Inflammatory macrophage treated with lipopolysaccharide for 1 hour (primary cell): ENCODE measurements at places on chromosomes 5 and 9.

GRCh38 chr9:96187151-96187555 is 114.8 kb downstream of the HSD17B3 start:
- no peak for DNase-seq

DNA sequence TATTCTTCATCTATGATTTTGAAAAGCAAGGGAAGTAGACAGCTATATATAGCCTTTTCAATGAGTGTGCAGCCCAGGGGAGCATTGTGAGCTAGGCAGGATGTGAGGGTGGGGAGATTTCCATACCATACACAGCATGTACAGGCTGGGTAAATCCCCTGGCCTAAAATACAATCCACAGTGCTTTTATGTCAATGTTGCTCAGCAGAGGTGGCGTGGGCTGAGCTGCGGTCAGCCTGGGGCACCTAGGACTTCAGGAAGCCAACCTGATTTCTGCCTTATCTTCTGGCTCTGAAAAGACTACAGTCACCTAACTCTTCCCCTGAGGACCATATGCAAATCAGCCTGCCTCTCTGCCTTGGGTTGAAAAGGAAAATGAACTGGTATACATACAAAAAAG is 6.3 kb upstream of the GARIN3 start:
- DNase-seq = peak; percentile 53

- DNase-seq = no peak
These were observed 445.6 kb downstream of the TAF11L14 start for GRCh38 chr5:18079831-18080230.

DNA sequence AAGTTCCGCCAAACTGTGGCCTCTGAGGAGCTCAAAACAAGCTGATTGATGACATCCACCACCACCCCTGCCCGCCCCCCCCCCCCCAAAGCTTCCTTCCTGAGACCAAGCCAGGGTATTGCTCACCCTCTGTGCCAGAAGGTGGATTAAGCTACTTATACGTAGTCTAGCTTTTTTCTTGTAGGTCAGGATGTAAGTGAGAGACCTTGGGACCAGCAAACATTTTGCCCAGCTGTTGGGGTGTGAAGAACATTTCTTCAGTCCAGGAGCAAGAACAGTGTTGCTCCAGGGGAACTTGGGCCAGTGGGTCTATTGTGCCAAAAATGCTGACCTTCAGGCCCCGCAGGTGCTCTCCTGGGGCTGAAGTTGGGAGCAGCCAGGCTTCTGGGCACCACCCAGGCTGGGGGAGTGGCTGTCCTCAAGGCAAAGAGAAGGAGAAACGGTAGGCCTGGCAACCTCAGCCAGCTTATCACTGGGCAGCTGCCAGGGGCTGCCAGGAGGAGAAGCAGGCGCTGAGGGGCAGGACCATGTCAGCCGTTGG is 18.0 kb downstream of the NEURL1B start:
- DNase-seq = no peak

DNA sequence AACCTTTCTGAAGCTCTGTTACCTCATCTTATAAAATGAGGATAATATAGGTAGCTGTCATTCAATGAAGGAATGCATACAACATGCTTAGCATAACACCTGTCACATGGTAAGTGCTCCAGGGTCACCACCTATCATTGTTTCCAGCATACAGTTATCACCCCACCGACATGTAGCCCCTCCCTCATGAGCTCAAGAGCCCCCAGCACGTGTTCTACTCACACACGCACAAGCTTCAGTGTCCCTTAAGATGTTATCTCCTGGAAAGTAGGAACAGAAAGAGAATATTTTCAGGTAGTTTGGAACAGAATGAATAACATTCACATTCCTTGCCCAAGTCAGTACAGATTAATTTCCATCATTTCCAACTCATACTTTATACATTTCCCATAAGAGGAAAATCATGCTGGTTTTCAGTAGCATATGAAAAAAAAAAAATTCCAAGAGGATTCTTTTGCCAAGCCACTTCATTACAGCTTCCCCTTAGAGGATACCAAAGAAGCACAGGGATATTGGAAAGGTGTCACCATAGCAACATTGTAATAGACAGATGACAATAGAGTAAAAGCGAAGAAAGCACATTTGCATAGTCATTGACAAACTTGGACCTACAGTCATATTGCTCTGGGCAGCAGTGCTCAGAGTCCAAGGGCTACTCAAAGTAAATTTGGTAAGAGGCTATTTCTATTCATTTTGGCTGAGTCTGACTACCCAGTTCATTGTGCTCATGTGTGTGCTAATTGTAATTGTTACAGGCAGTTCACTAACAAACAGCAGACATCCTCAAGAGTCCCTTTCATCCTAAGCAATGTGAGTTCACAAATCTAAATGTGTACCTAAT is 1.5 kb upstream of the MOB3B start:
- peak; percentile 32 for DNase-seq

GRCh38 chr9:130923611-130924447 is 15.2 kb downstream of the FIBCD1 start:
- no peak for DNase-seq

DNA sequence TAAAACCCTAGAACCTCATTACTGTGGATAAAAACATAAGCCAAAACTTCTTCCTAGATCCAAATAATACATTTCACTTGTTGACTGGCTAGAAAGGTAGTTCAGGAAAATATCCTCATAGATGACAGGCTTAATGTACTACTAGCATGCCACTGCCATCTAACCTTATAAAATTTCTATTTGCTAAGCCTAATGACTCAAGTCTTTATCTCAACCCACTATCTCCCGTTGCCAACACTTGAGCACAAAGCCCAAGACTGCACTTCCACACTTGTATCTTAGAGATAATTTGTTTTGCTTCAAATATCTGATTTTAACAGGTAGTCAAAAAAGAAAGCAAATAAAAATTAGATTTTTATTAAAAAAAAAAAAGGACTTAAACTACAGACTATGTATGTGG is 42.7 kb downstream of the FBXL17 start:
- no peak for DNase-seq

GRCh38 chr5:158521995-158522394 is 577.7 kb downstream of the EBF1 start:
- peak; percentile 66 for DNase-seq

DNA sequence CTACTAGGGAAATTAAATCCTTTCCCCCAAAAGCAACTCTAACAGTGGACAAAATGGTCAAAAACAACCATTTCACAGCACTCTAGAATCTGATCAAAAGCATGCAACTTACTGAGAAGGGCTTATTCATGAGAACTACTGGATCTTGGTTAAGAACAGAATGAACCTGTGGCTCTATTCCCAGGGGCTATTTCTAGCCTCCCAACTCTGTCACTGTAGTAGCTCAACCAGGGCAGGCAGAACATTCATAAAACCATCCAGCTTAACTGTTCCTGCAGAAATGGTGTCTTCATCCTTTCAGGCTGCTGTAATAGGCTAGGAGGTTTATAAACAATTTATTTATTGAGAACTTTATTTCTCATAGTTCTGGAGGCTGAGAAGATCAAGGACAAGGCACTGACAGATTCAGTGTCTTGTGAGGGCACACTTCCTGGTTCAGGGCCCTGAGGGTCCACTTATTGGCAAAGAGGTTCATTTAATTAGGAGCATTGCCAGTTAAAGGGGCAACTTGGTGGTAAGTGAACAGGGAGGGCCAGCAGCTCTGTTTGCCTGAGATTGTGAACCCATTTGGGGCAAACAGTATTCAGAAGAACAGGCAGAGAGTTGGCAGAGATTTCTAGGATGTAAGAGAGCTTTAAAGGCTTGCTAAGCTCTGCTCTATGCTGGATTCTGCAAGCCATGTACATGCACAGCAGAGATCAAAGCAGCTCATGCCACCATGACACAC is 238.5 kb upstream of the FBXL7 start:
- DNase-seq = no peak

- no peak for DNase-seq
These were observed 239.3 kb downstream of the ARRDC3 start for GRCh38 chr5:91143840-91144239.

DNA sequence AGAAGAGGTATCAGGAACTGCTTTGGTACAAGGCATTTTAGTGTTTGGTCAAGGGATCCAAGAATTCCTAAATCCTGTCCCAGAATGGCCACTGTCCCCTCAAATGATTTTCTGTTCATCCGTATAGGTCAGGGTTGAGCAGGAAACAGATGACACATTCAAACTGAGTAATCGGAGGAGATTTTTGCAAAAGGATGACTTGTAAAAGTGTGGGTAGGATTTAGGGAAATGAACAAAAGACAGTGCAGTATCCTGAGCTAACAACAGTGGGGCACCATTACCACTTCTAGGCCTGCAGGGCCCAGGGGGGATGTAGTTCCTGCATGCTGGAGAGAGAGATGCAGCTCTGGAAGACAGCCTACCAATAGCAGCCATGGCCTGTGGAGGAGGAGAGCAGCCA is 290.1 kb downstream of the ZSWIM6 start:
- DNase-seq = peak; percentile 49

- no peak for DNase-seq
These were observed 504.2 kb downstream of the ACTL7B start for GRCh38 chr9:108351571-108351970.

- DNase-seq = no peak
These were observed 128.1 kb upstream of the SLIT3 start for GRCh38 chr5:169429044-169429443.

DNA sequence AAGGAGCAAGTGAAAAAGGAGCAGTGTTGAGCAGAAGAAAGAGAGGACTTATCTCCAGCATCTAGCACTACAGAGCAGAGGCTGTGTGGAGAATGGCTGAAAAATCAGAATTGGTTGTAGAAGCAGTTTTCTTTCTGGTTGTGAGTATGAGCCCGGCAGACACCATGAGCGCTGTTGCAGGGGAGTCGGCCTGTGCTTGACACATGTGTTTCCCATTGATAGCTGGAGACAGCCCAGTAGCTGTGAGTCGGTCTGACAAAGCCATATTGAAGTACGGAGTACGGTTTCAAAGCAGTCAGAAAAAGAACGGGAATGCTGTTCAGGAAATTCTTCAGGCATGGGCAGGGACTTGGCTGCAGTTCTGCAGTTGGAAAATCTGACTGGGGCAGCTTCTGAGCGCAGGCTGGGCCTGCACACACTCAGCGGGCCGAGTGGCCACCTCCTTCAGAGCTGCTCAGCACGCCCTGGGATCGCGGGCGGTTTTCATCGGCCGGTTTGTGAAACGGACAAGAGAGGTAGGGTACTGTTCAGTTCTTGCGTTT is at the start of gene SGCD:
Gene SGCD (plus strand): TSS at position 447 of the 542 bp plus-strand sequence.
- DNase-seq = no peak

GRCh38 chr5:157100140-157100679 is 8.6 kb downstream of the HAVCR2 start:
- peak; percentile 96 for DNase-seq

DNA sequence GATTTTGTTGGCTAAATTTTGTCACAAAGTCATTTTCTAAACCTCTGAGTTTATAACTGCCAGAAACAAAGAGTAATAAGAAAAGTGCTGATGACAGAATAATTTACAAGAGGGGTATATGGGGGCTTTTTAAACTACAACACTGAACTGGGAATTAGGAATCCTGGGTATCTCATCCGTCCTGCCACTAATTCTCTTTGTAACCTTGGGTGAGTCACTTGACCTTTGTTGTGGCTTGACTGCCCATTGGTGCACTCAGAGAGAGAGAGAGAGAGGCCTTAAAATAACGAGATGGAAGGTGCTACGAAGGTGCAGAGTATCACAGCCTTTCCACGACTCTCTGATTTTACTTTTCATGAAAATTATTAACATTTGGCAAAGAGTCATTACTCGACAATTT is 130.3 kb upstream of the CNTLN start:
- DNase-seq = no peak

GRCh38 chr5:429453-430188 is 13.4 kb upstream of the EXOC3 start:
- no peak for DNase-seq

GRCh38 chr9:36936498-36936831 is 97.6 kb downstream of the PAX5 start:
- DNase-seq = no peak

GRCh38 chr9:137150617-137151457 is 11.9 kb downstream of the GRIN1 start:
- peak; percentile 94 for DNase-seq

DNA sequence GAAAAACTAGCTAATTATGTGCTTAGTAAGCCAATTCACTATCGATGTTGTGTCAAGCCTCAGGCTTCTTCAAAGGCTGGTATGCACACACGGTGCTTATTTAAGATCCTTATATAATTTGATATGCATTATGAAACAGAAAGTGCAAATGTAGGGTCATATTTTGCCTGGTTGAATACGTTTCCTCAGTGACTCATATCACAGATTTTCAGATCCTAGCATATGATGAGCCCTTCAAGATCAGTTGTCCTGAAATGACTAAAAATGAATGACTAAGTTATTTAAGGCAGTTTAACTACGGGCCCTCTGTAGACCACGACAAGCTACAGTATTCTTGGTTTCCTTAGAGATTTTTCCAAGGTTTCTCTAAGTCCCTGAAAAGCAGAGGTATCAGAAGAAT is 778.3 kb downstream of the PRELID2 start:
- no peak for DNase-seq

- DNase-seq = no peak
These were observed 807.4 kb downstream of the TLE1 start for GRCh38 chr9:80881940-80882339.

- no peak for DNase-seq
These were observed 487.3 kb downstream of the CCDC171 start for GRCh38 chr9:16039988-16040761.

DNA sequence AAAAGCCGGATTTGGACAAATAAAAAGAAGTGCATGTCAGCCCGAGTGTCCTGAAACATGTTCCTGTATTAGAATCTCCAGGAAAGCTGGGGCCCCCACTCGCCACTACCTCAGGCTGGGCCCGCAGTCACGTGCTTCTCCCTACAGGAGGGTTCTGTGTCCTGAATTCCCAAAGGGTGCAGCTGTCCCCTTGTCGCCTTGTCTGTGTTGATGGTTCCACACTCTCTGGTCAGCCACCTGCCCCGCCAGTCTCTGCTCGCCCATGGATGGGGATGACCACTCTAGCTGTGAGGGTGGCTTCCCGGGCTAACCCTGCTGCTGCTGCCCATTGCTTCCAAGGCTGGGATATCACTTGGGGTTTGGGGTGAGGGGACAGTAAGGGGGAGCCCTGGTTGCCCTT is 3.1 kb upstream of the TMEM250 start:
- DNase-seq = no peak

DNA sequence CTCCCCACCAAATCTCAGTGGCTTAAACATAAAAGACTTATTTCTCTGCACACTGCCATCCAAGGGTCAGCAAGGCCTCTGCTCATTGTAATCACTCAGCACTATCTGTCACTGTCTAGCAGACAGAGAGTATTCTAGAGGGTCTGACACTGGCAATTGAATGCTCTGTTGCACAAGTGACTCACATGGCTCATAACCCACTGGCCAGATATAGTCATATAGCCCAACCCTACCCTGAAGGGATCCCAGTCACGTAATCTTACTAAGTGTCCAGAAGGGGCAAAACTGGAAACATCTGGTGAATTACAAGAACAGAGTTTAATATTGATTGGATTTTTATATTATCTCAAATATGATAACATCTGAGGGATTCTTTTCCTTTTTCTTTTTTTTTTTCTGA is 80.7 kb downstream of the TSSK1B start:
- DNase-seq = no peak

GRCh38 chr5:29218138-29218537 is 1975.3 kb upstream of the CDH6 start:
- DNase-seq = no peak

GRCh38 chr9:70493029-70493428 is 78.6 kb upstream of the KLF9 start:
- DNase-seq = no peak

- peak; percentile 2 for DNase-seq
These were observed 76.6 kb upstream of the ITGA1 start for GRCh38 chr5:52710972-52711596.

GRCh38 chr9:12065050-12065449 is 628.1 kb upstream of the TYRP1 start:
- DNase-seq = no peak

GRCh38 chr9:12461763-12462460 is 231.3 kb upstream of the TYRP1 start:
- no peak for DNase-seq
